ENCODE measurements at places on chromosomes 5 and 9.
A peak's percentile ranks its signal among the peaks of the same experiment; 100 is the strongest.

- no peak for DNase-seq
Measured at GRCh38 chr9:12178634-12179033, 514.6 kb upstream of the TYRP1 start.

DNA sequence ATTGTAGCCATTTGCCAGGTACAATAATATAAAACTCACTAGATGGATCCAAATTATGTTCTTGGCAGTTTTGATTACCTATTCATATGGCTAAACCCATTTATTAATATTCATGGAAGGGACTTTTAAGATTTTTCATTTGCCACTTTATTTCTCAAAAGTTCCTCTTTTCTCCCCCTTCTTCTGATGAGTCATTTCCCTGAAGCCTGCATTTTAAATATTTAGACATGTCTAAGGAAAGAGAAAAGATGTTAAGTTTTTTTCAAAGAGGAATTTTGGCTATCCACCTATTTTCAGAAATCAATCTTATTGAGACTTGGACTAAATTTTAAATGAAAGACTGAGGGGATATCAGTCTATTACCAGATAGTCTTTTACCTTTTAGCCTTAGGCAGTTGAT is 1189.4 kb downstream of the EFNA5 start:
- DNase-seq: no peak

GRCh38 chr5:87101321-87101720 is 166.4 kb upstream of the RASA1 start:
- no peak for DNase-seq

DNA sequence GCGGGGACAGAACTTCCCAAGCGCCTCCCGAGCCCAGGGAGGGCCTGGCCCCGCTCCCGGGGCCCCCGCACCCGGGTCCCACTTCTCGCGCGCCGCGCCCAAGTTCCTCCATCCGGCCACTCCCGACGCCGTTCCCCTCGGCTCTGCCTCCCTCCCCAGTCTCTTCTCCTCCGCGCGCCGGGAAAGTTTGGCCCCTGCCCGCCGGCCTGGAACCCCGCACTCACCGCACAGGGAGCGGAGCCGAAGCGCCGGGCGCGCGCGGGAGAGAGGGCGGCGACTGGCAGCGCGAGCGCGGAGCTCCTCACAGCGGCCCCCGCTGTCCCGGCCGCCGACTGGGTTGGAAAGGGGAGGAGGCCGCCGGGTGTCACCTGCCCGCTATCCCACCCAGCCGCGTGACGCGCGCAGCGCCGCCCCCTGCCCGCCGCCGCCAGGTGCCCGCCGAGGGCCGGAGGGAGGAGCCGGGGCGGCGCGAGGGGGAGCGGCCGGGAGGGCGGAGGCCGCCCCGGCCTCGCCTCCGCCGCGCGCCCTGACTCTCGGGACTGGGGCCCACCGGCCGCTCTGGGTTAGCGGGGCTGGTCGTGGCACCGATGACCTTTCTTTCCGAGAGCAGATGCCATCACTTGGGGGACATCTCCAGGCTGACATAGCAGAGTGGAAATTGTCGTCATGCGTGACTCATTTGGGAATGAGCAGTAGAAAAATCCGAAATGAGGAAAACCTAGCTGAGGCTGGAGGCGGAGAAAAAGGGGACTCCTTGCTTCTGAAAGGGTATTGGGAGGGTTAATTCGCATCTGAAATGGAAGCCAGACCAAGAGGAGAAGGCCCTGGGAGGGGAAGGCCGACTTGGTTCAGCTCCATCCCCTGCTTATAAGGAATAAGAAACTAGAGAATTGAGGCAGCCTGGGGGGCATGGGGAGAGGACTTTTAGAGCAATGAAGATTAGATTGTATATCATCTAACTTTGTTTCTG is at the start of gene ELOVL7:
Gene ELOVL7 (minus strand): TSS at position 334 of the 970 bp plus-strand sequence. CDS start 56,872 bp downstream, outside the sequence.
- DNase-seq: peak; percentile 87

DNA sequence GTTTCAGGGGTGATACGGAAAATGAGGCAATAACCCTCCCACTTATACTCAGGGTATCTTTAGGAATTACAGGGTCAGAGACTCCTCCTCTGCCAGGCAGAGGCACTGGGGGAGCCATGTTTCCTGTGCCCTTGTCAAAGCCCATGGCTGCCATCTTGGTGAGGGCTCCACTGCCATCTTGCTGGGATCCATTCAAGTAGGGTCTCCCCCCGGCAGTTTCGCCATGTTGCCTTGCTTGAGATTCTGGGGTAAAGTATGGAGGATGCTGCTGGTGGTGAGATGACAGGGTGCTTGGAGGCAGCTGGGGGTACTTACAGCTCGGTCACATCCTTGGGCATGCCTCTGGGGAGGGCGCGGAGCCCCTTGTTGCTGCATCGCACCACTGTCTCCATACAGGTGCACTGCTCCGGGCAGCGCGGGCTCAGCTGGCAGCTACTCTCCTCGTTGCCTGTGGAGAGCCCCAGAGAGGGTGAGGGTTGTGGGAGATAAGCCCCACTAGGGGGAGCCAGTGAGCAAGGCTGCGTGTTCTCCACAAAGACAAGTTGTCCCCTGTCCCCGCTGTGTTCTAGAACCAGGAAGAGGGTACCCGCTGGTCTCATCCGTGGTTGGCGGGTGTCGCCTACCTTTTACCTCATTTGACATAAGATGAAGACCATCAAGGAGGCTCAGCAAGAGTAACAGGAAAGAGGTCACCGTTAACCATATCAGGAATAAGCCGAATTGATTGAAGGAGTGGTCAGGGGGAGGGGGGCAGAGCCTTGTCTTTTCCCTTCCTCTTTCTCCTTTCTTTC is 169.0 kb upstream of the PANK3 start:
- no peak for DNase-seq

DNA sequence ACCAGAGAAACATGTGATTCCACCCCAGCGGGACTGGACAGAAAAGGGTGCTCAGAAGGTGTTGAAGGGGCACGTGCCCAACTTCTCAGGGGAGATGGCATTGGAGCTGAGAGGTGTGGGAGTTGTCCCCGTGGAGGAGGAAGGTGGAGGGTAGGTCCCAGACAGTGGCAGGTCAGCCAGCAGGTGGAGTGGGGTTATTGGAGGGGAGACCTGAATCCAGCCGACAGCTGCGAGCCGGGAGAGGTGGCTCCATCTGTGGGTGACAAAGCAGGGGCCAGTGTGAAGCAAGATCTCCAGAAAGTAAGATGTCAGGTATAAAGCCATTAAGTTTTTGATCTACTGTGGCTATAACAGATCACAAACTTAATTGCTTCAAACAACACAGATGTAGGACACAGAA is 75.1 kb downstream of the HRH2 start:
- DNase-seq: no peak

DNA sequence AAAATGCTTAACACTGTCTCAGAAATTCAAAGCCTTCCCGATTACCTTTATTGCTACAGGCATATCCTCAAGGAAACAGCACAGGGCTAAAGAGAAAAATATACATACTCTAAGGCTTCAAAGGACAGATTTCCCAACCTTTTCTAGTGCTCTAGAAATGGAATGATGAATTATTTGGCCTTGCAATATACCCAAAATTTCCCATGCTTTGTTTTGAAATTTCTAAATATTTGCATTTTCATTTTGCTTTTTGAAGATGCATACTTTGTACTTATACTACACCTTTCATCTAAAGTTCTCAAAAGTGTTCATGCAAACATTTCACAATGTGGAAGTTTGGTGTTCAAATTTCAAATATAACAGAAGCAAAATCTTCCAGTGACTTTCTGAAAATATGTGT is 312.7 kb upstream of the PDE4D start:
- DNase-seq: no peak

GRCh38 chr9:99167694-99168093 is 54.0 kb downstream of the ALG2 start:
- DNase-seq: no peak

GRCh38 chr5:74865804-74866595 is at the start of gene FAM169A:
TSS of gene FAM169A (minus strand) at chr5:74866387. CDS start at chr5:74841676, 24,711 bp downstream.
- DNase-seq: peak; percentile 2

GRCh38 chr5:83000428-83000827 is 76.8 kb downstream of the TMEM167A start:
- no peak for DNase-seq

DNA sequence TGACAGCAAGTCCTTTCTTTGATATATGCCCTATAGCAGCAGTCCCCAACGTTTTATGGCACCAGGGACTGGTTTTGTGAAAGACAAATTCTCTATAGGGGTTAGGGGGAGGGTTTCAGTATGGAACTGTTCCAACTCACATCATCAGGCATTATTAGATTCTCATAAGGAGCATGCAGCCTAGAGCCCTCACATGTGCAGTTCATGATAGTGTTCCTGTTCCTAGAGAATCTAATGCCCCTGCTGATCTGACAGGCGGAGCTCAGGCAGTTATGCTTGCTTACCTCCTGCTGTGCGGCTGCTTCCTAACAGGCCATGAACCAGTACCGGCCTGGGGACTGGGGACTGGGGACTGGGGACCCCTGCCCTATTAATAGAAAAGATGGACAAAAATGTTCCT is 2.7 kb upstream of the RAPGEF6 start:
- no peak for DNase-seq

- DNase-seq: no peak
Measured at GRCh38 chr9:133786907-133787753, 49.0 kb upstream of the SARDH start.

DNA sequence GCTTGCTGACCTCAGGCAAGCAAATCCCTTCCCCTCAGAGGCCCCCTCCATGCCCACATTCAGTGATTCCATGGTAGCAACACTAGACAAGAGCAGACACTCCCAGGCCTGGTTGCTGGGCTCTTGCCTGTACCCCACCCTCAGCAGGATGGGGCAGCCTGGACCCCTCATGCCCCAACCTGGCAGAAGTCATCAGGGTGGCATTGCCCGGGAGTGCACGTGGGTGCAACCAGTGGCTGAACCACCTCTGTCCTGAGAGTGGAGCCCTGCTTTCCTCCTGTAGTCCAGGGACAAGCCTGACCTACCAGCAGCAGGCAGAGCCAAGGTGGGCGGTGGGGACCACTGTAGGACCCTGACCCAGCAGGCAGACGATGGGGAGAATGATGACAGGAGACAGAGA is 65.8 kb upstream of the TBC1D2 start:
- no peak for DNase-seq

DNA sequence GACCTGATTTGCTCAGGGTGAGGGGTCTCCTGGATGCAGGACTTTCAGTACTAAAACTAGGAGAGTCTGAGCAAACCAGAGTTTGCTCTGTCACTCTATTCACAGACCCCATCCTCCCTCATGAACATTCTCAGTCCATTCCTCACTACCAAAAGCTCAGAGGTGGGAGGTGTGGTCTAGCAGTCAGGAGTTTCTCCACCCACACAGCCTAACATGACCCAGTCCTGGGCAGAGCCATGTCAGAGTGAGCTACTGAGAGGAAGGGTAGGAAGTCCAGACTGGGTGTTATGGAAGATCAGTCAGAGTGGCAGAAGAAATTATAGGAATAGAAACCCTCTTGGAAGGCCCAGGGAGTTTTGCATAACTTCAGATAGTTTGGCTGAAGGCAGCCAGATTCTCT is 113.3 kb upstream of the GRAMD2B start:
- DNase-seq: no peak

DNA sequence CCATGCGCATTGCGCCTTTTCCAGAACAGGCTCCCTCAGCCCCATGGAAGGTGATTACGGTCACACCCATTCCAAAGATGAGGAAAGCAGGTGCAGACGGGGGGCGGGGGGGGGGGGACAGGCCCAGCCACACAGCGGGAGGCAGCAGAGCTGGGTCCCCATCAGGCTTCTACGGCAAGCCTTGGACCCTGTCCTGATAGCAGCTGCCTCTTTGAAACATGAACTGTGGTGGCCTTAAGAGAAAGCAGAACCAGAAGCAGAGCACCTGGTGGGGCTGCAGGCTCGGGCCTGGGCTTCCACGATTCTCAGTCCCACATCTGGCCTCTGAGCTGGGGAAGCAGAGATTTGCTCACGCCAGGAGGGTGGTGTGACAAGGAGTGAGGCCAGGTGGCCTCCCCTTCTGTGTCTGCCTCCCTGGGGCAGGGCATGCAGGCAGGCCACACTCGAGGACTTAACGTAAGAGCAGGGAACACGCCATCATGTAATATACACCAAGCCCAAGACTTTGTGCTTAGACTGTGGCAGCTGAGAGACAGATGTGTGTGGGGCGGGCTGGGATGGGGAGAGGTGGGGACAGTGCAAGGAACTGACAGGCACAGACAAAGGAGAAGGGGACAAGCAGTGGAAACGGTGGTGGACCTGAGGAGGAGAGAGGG is 14.2 kb upstream of the PHYKPL start:
- no peak for DNase-seq

Data from NCI-H187 (cell line).